Tibial nerve (tissue), 4 donors: ENCODE measurements at places on chromosomes 7 and 10.

GRCh38 chr10:6009961-6010360, 32.6 kb upstream of the IL15RA start:
- no peak for DNase-seq

GRCh38 chr10:63256009-63256773, 123.1 kb downstream of the NRBF2 start:
- DNase-seq, result no peak

DNA sequence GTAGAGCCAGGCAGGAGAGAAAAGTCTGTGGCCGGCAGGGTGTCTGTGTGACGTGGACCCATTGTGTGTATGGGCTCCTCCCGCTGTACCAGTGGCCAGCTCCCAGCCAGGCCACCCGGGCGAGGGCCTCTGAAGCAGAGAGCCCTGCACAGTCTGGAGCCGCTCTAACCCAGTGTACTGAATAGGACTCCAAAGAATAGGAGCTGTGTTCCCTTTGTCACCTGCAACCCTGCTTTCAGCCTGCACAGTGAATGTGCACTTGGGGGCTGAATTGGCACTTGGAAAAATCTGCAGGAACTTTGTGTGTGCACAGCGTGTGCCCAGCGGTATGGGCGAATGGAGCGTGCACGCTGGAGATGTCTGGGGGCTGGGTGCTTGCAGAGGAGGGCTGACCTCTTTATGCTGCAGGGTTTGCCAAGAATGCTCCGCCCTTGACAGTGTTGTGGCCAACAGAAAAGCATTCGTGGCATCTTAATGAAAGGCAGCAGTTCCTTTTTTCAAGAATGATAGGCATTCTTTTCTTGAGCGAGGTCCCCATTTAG, 216.2 kb downstream of the AUTS2 start:
- peak; percentile 17 for DNase-seq

DNA sequence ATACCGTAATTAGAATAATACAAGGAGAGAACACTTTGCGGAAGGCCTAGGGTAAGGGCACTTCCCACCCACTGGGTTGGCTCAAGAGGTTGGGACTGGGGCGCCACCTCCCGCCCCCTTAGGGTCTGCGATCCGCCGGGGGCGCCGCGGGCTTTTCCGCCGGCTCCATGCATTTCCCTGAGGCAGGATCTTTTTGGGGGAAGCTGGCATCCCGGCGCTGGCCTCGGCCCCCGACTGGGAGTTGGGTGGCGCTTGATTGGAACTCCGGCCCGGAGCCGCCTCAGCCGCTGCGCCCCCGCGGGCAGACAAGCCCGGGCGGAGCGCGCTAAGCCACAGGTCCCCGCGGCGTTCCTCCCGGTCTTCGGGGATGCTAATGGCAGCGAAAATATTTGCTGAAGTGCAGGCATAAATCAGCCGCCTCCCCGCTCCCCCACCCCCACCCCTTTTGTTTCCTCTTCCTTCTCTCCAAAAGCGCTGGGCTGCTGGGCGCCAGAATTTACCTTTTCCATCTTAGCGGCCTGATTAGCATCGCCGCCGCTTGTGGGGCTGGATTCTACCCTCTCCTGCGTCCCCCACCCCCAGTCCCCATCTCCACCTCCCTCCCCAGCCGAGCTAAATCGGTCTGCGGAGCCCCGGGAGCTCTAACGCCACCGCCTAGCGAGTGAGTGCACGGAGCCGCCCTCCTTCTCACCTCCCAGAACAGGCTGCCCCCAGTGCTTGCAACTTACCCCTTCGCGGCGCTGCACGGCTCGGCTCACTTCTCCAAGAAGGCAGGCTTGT, 5.1 kb downstream of the UNC5B start:
- no peak for DNase-seq

DNA sequence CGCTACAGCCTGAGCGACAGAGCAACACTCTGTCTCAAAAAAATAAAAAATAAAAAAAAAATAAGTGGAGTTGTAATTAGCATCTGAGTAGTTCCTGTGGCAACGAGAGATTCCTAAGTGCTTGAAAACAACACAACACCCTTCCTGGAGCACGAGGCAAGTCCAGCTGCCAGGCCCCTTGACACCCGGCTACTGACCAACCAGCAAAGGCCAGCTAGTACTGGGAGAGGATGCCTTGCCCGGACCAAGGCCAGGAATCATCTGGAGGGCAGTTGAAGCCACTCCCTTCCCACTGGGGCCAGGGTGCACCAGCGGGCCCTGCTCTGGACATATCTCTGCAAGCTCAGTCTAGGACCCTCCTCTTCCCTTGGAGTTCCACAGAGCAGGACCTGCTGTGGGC, 536 bp downstream of the C10orf105 start:
- DNase-seq, result peak; percentile 46

- no peak for DNase-seq
These were observed 80.8 kb downstream of the PPP1R17 start for GRCh38 chr7:31767686-31768358.

- no peak for DNase-seq
These were observed 25.9 kb downstream of the ST8SIA6 start for GRCh38 chr10:17428351-17429097.

GRCh38 chr7:73960548-73960947, 67.4 kb upstream of the ELN start:
- no peak for DNase-seq

- DNase-seq, result no peak
These were observed 1.2 kb upstream of the ZNF777 start for GRCh38 chr7:149462101-149462520.

DNA sequence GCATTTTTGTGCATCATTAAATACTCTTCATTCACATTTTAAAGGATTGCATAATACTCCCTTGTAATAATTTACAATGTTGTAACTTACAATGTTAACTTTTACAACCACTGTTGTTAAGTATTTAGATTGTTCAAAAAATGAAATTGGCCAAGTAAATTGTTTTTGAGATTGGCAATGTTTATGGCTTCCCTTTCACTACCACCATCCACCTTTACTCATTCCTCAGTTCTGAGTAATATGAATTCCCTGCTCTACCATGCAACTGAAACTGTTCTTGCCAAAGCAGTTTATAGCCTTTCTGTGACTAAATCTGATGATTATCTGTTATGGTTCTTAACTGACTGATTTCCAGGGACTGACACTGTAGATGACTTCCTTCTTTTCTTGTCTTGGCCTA, 80.5 kb upstream of the TMEM106B start:
- DNase-seq, result no peak
